ENCODE measurements at places on chromosomes 16 and 17. TPM values are rescaled to one million over a fixed set of nuclear protein-coding genes. Genes with fewer than 3 reads are reported as not detected.

The PNMT gene
- total RNA-seq, result not detected

- no peak for DNase-seq
Measured at GRCh38 chr17:17132746-17133145, 73.4 kb downstream of the PLD6 start.

- peak; percentile 58 for DNase-seq
Measured at GRCh38 chr16:85888405-85889331, 10.3 kb upstream of the IRF8 start.

The ARHGAP23 gene
- 1.3 TPM for total RNA-seq

DNA sequence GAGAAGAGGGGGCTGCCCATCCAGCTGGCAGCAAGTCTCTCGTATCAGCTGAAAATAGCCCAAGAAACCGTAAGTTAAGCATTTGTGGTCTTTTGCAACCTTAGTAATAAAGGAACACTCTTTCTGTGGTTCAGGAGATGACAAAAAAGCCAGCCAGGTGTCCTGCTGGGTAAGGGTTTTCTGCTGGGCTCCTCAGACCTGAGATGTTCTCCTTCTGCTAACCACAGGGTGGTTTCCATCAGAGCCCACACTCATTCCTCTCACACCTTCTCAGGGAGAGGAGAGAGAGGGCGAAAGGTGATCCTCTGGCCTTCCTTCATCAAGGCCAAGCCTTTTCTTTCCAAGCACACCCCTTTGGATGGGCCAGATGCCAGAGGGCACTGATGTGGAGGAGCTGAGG is 70.7 kb downstream of the TEX14 start:
- no peak for DNase-seq

- no peak for DNase-seq
Measured at GRCh38 chr16:51624080-51624775, 473.2 kb upstream of the SALL1 start.

- DNase-seq, result no peak
Measured at GRCh38 chr17:65155622-65156021, 18.5 kb downstream of the RGS9 start.

The CES4A gene
- 21.3 TPM for total RNA-seq

DNA sequence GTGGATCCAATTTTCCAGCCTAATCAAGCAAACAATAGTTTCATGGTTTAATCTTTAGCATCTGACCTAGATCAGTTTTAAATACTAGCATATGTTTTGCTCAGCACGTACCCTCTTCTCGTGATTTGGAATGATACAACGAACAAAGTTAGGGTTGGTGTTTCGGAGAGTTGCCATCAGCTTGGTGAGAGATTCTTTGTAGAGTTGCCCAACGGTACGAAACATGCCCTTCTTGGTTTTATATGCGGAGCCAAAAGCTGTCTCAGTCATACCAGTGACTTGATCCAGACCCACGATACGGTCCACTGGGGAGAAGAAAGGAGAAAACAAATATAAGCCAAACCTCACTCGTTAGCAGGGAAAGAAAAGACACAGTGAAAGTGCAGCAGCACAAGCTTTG is 85.3 kb downstream of the NDEL1 start:
- DNase-seq, result no peak

The ITGA2B gene
- 2.6 TPM for total RNA-seq

DNA sequence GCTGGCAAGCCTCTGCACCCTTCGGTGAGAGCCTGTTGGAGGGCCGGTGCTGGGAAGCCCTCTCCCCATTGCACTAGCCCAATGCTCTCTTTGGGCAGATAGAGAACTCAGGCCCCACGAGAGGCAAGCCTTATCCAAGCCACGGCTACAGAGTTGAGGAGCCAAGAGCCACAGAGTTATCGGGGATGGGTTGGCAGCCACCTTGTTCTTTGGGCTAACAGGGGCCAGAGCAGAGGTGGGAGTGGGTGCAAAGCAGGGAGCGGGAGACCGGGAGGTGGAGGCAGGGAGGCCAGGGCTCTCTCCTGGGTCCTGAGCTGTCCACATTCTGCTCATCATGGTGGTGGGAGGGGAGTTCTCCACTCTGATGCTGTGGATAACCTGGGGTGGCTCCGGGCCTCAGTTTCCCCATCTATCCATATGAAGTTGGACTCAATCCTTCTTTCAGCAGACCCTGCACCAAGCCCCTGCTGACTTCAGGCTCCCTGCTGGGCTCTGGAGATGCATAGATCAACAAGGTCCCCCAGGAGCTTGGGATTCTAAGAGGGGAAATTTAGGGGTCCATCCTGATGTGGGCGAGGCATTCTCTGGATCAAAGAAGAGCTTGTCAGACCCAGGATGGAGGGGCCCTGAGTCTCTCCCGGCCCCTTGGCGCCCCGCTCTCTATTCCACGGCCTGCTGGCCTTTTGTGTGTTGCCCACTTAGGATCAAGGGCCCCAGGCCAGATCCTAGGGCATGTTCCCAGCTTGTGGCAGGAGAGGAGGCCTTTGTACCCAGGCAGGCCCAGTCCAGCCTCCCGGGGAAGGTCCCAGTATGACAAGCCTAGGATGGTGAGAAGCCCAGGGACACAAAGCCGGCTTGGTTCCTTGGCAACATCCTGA is 557 bp upstream of the CX3CL1 start:
- DNase-seq, result no peak

GRCh38 chr16:625117-625976 is 5.4 kb upstream of the WFIKKN1 start:
- no peak for DNase-seq

The UTS2R gene
- not detected for total RNA-seq

The DHX58 gene
- 39.6 TPM for total RNA-seq

DNA sequence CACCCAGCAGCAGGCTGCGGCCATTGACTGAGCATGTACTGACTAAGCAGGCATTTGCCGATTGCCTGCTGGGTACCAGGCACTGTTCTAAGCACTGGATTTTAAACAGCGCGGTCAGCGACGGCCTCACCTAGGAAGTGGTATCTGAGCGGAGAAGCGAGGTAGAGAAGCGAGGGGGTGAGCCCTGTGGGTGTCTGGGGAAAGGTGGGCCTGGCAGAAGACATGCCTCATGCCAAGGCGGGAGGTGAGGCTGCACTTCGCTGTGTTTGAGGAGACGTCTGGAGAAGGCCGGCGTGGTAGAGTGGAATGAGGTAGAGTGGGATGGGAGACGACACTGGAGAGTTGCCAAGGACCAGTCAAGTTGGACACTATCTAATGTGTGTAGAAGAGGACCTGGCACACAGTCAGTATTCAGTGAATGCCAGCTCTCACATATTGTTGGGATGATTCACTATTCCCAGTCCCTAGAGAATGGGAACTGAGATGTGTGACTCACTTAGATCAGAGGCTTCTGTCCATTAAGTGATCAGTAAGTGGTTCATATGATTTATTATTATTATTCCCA is 14.4 kb downstream of the SYCE1L start:
- DNase-seq, result no peak

GRCh38 chr17:81414756-81415516 is 19.7 kb downstream of the BAHCC1 start:
- no peak for DNase-seq

The GPRC5B gene
- total RNA-seq, result 0.59 TPM

GRCh38 chr16:29848420-29849297 is 14.4 kb downstream of the CDIPT start:
- DNase-seq, result peak; percentile 80

The LRRC75A gene
- total RNA-seq, result 1.4 TPM

DNA sequence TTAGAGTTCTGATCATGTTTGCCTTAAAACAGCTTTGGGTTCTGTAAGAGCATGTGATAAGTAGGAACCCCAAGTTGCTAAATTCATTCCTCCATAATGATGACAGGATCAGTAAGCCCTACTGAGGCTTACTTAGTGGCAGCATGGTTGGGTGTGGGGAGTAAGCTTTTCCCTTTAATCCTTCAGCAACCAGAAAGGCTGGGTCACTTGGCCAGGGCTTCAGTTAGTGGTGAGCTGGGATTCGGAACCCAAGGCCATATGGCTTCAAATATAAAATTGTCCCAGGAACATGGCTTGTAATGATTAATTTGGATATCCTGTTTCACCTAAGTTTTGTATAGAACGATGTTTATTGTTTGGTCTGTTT is 850 bp downstream of the GINS3 start:
- DNase-seq, result no peak

- DNase-seq, result no peak
Measured at GRCh38 chr16:57750796-57751538, 15.4 kb downstream of the KATNB1 start.

- no peak for DNase-seq
Measured at GRCh38 chr17:20264996-20265395, 202.3 kb downstream of the LGALS9B start.

DNA sequence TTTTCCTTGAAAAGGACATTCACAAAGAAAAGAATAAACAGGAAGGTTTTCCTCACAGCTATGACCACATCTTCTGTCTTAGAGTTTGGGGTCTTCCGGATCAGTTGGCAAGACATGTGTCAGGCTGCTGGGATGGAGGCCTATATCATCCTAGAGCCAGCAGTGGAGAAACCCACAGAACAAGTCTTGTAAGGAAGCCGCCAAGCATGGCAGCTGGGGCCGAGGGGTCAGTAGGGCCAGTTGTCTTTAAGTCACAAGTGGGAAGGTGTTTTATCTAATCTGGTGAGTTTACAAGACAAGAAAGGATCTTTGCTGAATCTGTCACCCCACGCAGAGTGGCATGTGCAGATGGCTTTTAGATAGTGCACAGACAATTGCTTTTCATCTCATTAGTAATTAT is 25.7 kb downstream of the SCNN1B start:
- DNase-seq, result no peak

The ACSM3 gene
- total RNA-seq, result 18.1 TPM

The HS3ST3A1 gene
- not detected for total RNA-seq

DNA sequence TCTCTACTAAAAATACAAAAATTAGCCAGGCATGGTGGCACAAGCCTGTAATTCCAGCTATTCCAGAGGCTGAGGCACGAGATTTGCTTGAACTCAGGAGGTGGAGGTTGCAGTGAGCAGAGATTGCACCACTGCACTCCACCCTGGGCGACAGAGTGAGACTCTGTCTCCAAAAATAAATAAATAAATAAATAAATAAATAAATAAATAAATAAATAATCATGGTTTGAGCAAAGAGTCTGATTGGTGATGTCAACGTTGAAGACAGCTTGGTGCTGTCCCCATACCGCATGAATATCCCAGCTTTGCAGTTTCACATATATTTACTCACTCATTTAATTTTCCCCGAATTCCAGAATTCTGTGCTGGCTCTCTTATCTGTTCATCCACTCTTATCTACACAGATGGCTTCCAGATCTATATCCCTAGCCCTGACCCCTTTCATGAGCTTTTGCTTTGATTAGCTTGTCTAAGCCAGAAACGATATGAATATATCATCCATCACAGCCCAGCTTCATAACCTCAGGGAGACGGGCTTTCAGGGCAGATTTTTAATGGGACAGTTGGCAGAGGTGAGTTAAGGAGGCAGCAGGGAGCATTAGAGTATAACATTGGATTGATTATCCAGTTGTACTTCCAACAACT is 91.0 kb downstream of the SPACA3 start:
- no peak for DNase-seq

The PKMYT1 gene
- total RNA-seq, result 193 TPM

The KRTAP4-4 gene
- not detected for total RNA-seq

The CAVIN1 gene
- total RNA-seq, result 9.4 TPM

The DNASE1L2 gene
- 1.3 TPM for total RNA-seq

DNA sequence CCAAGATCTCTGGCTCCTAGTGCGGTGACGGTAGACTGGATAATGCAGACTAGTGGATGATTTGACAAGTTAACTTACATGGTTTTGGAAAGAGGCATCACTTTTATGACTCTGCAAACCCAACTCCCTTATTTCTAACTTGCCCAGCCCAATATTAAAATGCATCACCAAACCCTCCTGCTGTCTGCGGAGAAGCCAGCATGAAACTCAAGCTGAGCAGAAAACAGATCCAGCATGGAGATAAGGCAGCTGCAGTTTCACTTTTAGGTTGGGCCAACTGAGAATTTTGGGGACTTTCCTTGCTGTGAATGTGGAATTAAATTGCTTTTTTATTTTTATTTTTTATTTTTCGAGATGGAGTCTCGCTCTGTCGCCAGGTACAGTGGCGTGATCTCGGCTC is 27.8 kb downstream of the CDH1 start:
- DNase-seq, result no peak

GRCh38 chr17:73742948-73743381 is 98.7 kb upstream of the SDK2 start:
- no peak for DNase-seq

GRCh38 chr17:4676791-4677190 is 27.1 kb downstream of the PELP1 start:
- DNase-seq, result no peak

DNA sequence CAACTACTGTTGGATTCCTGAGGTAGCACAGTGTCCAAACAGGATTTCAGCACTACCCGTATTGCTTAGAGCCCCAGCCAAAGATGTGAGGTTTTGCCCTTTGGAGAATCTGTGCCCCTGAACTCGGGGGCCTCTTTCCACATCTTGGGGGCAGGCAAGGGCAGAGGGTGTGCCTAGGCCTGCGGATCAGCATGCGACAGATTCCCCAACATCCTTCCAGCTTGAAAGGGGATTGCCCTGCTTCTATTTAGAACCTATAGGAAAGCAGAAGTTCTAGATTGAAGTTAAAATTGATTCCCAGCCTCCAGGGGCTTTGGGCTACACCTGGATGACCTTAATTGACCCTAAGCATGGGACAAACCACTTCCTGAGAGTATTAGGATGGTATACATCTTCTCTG is 19.6 kb downstream of the NOD2 start:
- DNase-seq, result no peak

GRCh38 chr17:54968988-54969332 is 395 bp downstream of the STXBP4 start:
- DNase-seq, result no peak

The TLCD2 gene
- 0.10 TPM for total RNA-seq

DNA sequence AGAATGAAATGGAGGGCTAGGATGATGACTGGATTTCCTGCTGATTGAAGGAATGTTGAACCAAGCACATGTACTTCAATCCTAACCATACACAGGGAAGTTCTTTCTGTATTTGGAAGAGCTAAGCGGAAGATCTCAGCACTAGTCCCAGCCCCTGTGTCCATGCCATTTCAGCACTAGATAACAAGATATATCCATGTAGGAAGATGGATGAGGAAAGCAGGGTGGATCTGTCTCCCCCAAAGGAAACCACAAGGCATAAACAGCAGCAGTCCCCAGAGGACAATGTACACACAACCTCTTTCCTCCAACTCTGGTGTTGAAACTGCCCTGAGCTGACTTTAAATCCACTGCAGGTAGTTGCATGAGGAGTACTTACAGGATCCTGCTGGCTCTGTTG is 75.1 kb downstream of the GRIN2A start:
- DNase-seq, result no peak

The CLDN6 gene
- not detected for total RNA-seq

- DNase-seq, result no peak
Measured at GRCh38 chr17:40832840-40833239, 10.4 kb upstream of the KRT10 start.

Measured in activated naive CD4-positive, alpha-beta T cell treated with anti-CD3 and anti-CD28 coated beads, Interleukin-2, amount 50 U/mL, for 72 hours (primary cell).